Activated T-helper 1 cell treated with anti-CD3 and anti-CD28 coated beads, Interleukin-12 subunit alpha, Interleukin-12 subunit beta, Interleukin-2, Interleukin-4 antibody, amounts not matched to agents 30 ng/mL and 10 ng/mL and 1 ng/mL, durations not matched to agents 14 hours and 24 hours and 36 hours (primary cell): ENCODE measurements at places on chromosomes 7 and 10. TPM values are rescaled to one million over a fixed set of nuclear protein-coding genes. Genes with fewer than 3 reads are reported as not detected.

The RAPGEF5 gene
- 0.59 and 0.70 TPM in 2 replicates for total RNA-seq

The SEPHS1 gene
- total RNA-seq = 54.4 and 56.7 TPM in 2 replicates

DNA sequence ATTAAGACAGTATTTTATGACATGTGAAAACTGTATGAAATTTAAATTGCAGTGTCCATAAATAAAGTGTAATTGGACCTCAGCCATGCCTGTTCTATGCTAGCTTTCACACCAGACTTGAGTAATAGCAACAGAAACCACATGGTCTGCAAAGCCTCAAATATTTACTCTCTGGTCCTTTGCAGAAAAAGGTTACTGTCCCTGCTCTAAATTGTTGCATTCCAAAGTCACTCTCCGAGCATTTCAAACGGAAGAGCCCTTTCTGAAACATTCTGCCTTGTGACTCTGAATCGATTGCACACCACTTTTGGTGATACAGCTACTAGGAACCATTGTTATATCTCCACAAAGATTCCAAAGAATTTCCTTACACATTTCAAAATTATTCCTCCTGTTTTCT, 81.0 kb upstream of the STK17A start:
- DNase-seq = no peak

GRCh38 chr10:3723766-3724165, 61.2 kb downstream of the KLF6 start:
- DNase-seq = no peak

DNA sequence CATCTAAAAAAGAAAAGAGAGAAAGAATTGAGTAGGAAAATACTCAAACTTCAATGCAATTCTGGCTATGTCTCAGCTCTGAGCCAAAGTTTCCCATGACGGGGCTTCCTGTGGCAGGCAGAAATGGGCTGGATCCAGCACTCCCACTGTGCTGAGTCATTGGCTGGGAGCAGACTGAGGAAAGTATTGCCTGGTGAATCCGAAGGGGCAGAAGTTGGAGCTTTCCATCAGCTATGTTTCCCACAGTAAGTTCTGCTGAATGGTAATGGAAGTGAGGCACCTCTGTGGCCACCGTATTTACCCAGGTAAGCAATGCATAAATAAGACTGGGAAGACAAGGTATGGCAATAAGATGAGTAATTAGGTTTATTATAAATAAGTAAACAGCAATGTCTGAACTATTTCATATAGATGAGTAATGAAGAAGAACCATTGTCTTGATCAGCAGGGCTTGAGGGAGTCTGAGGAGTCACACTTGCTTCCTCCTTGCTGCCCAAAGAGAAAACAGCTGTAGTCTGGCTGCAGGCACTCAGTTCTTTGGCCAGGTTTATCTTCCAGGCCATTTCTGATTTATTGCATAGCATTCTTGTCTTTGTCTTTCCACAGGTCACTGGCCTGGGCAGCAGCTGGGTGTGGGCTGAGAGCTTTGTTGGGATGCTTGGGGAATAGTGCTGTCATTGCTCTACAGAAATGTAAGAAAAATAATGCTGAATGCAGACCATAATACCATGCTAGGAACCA, 255.3 kb downstream of the DNAJB9 start:
- DNase-seq = no peak

DNA sequence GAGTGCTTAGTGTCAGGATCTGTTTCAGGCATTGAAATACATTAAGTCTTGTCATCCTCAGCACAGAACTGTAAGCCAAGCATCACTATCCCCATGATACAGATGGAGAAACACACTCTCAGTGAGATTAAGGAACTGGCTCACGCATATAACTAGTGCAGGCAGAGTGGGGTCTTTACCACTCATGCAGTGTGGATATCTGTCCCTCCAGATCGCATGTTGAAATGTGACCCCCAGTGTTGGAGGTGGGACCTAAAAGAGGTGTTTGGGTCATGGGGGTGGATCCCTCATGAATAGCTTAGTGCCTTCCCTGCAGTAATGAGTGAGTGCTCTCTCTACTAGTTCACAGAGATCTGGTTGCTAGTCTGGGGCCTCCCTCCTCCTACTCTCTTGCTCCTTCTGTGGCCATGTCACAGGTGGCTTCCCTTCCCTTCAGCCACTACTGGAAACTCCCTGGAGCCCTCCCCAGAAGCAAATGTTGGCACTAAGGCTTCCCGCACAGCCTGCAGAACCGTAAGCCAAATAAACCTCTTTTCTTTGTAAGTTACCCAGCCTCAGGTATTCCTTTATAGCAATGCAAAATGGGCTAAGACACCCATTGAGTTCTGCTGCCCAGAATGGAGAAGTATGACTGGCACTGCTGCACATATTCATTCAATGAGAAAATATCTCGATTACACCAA, 31.8 kb upstream of the MSMB start:
- DNase-seq = no peak

GRCh38 chr10:66534866-66535265, 391.0 kb upstream of the LRRTM3 start:
- DNase-seq = no peak

GRCh38 chr7:138515001-138515528, 55.0 kb downstream of the TRIM24 start:
- no peak for DNase-seq

DNA sequence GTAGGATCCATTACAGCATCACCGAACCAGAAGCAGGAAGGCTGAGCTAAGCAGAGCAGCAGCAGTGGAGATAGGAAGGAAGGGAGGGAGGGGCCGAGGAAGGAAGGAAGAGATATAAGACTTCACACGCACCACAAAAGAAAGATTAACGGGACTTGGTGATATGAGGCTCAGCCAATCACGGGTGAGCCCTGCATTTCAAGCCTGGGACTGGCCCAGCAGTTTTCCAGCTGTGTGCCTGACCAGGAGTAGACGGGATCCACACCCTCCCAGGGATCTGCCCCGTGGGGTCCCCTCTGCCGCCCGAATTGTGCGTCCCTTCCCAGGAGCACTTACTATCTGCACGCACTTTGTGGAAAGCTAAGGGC, 16.2 kb downstream of the ATG9B start:
- peak; percentile 20 for DNase-seq
